SJCRH30 (cell line): ENCODE measurements at places on chromosomes 7 and 10. TPM values are rescaled to one million over a fixed set of nuclear protein-coding genes. Genes with fewer than 3 reads are reported as not detected.

DNA sequence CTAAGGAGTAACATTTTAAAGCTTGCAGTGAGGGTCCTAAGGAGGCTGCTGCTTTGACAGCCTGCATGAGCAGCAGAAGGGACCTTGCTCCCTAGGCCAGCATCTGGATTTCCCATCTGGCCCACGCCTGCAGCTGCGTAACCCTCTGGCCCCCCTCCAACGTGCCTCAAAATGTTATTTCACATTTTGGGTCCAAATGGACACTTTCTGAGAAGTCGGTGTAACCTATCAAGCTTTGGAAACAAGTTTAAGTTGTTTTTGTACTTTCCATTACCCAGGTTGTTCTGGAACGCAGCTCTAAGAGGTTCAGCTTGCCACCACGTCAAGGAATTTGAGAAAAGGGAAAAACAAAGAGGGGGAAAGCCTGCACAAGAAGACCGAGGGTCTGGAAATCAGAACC, 338.3 kb downstream of the KCNMA1 start:
- DNase-seq = no peak

DNA sequence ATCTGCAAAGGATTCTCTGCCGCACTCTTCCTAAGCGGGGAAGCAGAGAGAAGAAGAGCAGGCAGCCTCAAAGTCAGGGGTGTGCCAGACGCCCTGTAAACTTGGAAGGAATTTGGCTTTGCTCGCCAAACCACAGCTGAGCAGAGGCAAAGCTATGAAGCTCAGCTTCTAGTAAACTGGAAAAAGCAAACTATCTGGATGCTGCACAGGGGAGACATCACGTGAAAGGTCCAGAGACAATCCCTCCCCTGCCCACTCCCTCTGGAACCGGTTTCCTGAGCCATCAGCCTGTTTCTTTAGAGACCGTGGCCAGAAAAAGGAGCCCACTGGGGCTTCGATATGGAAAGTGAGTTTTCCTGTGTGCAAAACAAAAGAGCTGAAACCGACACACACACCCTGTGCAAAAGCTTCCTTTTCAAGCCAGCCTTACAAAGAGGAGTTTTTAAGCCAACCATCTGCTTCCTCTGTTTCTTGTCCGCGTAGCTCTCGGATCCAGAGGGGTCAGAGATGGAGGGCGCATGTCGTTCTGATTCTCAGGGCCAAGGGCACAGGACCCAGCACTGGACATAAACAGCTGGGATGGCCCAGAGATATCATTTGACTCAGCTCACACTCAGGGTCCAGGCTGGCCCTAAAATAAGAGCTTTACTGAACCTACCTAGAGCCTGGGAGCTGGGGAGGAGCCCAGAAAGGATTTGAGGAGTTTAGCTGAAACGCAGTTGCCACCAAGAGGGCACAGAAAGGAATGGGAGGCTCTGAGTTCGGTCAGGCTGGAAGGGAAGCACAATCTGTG, 58.2 kb upstream of the DNAAF5 start:
- no peak for DNase-seq

DNA sequence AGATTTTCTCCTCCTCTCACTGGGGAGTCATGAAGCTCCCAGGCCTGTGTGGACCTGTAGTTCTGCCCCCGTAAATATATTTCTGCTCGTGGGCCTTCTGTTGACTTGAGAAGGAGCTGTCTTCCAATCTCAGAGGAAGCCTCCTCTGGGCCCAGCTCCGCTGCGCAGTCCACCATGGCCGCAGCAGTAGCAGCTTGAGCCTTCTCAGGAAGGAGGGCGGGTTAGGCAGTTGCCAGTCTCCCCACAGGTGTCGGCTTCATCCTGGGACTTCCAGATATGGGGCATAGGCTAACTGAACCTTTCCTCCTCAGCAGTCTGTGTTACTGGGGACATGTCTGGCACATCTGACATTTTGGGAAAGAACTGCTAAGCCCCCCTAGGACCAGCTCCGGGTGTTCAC, 62.9 kb upstream of the TRIM8 start:
- no peak for DNase-seq

GRCh38 chr10:119253433-119254174, 46.2 kb downstream of the GRK5 start:
- DNase-seq = peak; percentile 84

The RASA4B gene
- total RNA-seq = 1.5 and 2.5 TPM in 2 replicates

The INMT gene
- 0.08 and 0.24 TPM in 2 replicates for total RNA-seq

The VWDE gene
- not detected in 2 replicates for total RNA-seq

GRCh38 chr10:93357680-93358079, 124.5 kb downstream of the MYOF start:
- peak; percentile 54 for DNase-seq

GRCh38 chr7:28478656-28479055, 66.3 kb downstream of the CREB5 start:
- no peak for DNase-seq

DNA sequence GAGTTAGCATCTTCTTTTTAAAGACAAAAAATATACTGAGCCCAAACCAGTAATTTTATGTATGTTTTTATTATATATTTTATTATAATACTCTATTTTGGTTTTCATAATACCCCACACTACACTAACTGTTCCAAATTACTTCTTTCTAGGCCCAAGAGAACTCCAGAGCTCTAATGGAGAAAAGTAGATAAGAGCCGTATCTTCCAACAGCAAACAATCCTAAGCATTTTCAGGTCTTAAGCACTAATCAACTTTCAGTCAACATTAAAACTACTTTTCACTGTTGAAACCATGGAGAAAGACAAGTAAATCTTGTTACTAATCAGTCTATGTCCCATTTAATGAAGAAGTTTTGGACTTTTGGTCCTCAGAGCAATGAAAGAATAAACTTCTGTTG, 55.1 kb downstream of the JMJD1C start:
- no peak for DNase-seq

DNA sequence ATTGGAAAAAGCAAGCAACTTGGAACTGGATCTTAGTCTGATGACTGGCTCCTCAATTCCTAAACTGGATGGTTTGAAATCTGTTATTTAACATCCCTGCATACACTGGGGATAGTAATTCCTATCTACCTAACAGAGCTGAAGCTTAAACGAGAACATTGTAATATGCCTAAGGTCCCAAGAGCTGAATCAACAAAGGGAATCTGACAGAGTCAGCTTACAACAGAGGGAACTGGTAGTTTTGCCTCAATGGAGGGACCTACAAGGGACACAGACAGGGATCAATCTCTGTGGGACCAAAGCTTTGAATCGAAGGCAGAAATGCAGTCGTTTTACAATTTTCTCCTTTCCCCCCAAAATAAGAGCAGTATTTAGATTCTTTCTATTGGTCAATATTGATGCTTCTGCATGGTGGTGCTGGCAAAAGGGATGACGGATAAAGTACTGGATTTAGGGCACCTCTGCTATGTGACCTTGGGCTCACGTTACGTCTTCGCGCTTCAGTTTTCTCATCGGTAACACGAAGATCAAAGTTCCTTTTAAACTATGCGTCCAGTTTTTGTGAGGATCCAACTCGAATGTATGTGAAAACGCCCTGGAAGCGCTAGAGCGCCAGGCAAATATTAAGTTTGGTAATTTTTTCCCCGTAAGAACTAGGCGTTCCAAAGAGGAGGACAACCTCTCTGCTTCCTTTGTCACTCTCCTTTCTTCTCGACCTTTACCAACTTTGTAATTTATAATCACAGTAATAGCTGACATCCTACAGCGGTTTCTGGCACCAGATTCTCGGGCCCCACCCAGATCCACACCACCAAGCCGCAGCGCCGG, 1.1 kb downstream of the ACTR1A start:
- peak; percentile 45 for DNase-seq

- DNase-seq = no peak
Observed at GRCh38 chr10:115432188-115432819, 339.1 kb downstream of the ATRNL1 start.

The PPP1R17 gene
- total RNA-seq = not detected in 2 replicates

GRCh38 chr7:42095791-42096190, 141.2 kb downstream of the GLI3 start:
- no peak for DNase-seq

DNA sequence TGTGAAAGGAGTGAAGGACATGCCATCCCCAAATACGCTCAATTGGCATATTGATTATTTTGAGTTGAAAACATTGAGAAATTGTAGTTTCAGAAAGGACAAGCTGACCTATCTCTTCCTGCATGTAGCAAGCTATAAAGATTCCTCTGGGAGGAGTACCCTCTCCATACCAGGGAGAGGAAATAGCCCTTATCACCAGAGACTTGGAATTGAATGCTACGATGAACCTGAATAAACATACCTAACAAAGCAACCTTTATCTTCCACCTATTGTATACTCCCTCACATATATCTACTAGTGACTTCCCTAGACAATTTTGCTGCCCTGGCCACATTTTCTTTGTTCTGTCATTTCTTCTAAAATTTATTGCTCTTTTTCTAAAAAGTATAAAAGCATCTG, 150.2 kb upstream of the EEPD1 start:
- no peak for DNase-seq

- no peak for DNase-seq
Observed at GRCh38 chr10:118701529-118702323, 53.0 kb downstream of the CACUL1 start.

DNA sequence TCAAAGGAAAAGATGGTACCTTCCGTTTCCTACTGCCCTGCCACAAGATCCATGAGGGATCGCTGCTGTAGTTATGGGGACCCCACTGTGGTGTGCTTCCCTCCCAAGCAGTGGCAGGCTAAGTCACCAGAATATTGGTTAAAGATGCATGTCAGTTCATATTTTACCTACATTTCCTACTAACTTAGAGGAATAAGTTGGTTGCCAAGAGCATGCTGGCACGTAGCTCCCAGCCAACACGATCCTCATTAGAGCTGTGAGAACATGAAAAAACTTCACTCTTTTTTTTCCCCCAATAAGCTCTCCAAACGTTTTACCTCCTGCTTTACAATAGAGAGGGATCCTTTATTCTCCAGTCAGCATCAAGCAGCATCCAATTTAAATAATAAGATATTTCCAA, 203.7 kb downstream of the TRIL start:
- DNase-seq = no peak

DNA sequence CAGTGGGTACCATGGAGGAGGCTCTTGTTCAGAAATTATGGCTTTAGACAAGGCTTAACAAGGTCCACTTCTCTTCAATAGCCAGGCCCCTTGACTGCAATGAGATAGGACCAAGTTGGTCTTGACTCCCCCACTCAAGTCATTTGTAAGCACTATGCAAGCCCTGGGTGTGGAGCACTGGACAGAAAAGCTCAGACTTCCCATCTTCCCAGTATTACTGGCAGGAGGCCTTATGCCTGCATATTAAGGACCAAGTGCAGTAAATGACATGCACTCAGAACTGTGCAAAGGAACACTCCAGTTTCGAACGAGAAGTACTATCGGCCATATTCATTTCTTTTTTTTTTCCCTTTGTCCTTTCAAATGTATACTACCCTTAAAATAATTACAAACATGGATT, 318.3 kb upstream of the LRRN3 start:
- no peak for DNase-seq

GRCh38 chr10:24723386-24723787, 300 bp downstream of the ARHGAP21 start:
- peak; percentile 41 for DNase-seq

The TYW1B gene
- 7.2 and 7.6 TPM in 2 replicates for total RNA-seq

The CPA2 gene
- total RNA-seq = 1.9 and 2.0 TPM in 2 replicates

GRCh38 chr10:66378117-66378876, 547.5 kb upstream of the LRRTM3 start:
- DNase-seq = no peak

DNA sequence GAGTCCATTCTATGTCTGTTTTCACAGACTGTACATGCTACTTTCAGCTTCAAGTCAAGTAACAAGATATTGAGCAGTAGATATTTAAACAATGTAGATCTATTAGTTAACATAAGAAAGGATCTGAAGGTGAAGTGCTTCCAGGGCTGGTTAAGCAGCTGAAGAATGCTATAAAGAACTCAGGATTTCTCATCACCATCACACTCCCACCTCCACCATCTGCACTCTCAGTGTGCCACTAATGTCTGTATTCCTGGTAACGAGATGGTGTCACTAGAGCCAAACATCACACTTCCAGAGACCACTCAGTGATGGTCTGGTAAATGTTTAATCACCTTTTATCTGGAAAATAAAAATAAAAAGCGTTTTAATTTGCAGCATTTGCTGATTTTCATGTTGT, 224.0 kb upstream of the FERD3L start:
- no peak for DNase-seq

GRCh38 chr10:129602938-129603535, 136.0 kb downstream of the MGMT start:
- no peak for DNase-seq

- no peak for DNase-seq
Observed at GRCh38 chr7:2774935-2775334, 69.2 kb downstream of the GNA12 start.

The TBXAS1 gene
- 2.9 and 3.2 TPM in 2 replicates for total RNA-seq

GRCh38 chr10:5563991-5564536, 39.3 kb downstream of the CALML3 start:
- no peak for DNase-seq

DNA sequence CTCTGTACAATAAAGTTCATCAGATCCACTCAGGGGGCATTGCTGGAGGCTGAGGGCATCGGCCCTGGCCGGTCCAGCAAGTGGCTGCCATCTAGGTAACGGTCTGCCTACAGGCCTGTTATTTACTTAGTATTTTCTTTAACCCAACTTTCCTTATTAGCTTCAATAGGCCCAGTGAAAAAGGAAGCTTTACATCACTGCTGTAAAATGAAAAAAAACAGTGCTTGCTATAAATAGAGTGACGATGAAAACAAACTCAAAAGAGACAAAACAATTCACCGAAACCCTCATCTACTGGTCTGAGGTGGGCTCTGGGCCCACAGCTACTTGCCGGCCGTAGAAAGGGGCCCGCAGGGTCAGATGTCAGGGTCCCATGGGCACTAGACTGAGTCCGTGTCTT, 192.5 kb downstream of the ELFN1 start:
- DNase-seq = no peak

GRCh38 chr7:12690041-12690878, 2.8 kb downstream of the ARL4A start:
- no peak for DNase-seq

DNA sequence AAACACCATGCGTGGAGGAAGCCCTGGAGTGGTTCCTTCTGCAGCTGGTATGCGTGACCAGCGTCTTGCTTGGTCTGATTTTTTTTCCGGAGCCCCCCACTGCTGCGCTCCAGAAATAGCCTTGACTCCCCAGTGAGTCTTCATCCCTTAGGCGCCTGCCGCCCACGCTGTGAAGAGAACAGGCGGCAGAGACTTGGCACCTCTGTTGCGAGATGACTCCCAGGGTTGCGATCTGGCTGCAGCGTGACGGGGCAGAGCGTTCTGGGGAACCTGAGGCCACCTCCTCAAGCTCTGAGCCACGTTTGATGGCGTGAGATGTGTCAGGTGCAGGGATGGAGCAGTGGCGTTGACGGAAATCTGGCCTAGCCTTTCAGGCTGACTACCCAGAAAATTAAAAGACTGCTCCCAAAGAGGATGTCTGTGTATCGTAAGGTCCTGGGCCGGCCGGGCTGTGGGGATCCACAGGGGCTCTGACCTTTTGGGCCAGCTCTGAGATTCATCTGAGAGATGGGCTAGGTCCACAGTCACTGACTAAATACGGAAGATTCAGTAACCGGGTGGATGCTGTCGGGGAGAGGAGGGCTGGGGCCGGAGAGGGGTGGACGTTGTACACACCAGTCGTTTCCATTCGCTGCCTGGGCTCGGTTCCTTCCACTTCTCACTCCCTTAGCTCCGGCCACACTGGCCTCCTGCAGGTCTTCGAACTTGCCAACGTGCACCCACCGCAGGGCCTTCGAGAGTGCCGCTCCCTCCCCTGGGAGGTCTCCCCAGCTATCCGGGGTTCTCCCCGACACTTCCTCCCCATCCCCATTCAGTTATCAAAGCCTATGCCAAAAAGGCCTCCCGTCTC, 33.8 kb downstream of the PFKFB3 start:
- DNase-seq = no peak

GRCh38 chr10:61001731-61002122, 57.7 kb upstream of the RHOBTB1 start:
- no peak for DNase-seq

The SPDYE6 gene
- total RNA-seq = not detected in 2 replicates

The TWIST1 gene
- total RNA-seq = 2.2 and 5.2 TPM in 2 replicates
